GM13977 (cell line): ENCODE measurements at places on chromosomes 6 and 20.
A peak's percentile ranks its signal among the peaks of the same experiment; 100 is the strongest.

DNA sequence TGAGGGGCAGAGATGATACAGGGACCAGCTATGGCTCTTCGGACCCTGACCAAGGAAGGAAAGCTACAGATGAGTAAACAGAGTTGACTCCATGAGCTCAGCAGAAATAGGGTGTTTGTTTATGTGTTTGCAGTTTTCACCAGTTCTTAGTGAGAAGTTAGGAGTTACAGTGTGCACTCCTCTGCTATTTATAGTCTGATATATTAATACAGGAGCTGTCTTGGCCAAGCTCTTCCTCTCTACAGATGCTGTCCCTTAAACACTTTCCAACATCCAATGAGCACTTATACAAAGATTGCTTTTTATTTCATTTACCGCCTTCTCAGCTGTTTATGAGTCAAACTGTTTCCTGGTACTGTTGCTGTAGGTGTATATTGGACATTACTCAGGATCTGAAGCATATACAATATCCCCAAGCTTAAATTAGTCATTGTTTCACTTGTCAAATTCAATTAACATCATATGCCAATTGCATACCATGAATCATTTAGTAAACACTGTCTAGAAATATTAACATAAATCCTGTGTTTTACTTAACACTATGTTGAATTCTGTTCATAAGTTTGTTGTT, 618.0 kb downstream of the PRKN start:
- no peak for DNase-seq

DNA sequence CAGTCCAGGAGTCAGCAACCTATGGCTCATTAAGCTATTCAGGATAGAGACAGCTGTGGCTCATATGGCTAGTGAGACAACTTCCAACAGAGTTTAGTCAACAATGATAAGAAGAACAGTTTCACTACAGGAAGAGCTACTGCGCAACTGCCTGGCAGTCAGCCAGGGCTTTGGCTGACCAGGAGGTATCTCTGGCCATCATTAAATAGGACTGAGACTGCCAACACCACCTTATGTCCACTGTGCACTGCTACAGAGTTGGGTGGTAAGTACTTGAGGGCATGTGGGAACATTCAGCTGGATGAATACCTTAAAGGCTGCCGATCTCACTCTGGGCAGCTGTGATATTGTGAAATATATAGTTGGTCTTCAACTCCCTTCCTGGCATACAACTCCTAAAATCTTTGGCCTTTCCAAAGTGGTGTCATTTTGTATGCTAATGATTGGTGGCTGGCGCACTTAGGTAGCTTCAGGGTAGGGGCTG, 52.2 kb upstream of the FAM83C start:
- no peak for DNase-seq

- DNase-seq = no peak
Observed at GRCh38 chr6:136964398-136964797, 42.3 kb downstream of the SLC35D3 start.

DNA sequence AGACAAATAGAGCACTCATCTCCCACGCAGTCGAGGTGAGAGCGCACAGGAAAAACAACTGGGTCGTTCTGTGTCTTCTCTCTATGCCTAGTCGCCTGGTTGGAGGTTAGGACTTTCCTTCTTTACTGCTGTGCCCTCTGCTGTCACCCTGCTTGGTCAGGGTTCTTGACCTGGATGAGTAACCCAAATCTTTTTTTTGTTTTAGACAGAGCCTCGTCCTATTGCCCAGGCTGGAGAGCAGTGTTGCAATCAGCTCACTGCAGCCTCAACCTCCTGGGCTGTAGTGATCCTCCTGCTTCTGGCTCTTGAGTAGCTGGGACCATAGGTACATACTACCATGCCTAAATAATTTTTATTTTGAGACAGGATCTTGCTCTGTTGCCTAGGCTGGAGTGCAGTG, 24.5 kb downstream of the PRPF6 start:
- DNase-seq = no peak

GRCh38 chr6:6923605-6924004, 184.2 kb upstream of the RREB1 start:
- no peak for DNase-seq

DNA sequence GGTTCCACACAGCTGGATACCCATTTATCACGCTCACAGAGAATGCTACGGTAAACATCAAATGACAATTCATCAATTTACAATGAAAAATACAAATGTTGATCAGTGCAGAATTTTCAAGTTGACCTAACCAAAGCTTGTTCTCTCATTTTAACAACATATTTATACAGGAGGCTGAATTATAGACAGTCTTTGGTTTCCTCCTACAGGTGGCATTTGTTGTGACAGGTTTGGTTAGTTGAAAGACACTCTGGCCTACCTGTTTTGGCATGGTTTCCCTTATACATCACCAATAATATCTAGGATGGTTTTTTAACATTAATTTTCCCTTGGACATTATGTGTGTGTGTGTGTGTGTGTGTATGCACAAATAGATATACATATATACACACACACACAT, 642.5 kb upstream of the MMS22L start:
- no peak for DNase-seq

- peak; percentile 8 for DNase-seq
Observed at GRCh38 chr20:46361381-46361780, 45.0 kb downstream of the ELMO2 start.

DNA sequence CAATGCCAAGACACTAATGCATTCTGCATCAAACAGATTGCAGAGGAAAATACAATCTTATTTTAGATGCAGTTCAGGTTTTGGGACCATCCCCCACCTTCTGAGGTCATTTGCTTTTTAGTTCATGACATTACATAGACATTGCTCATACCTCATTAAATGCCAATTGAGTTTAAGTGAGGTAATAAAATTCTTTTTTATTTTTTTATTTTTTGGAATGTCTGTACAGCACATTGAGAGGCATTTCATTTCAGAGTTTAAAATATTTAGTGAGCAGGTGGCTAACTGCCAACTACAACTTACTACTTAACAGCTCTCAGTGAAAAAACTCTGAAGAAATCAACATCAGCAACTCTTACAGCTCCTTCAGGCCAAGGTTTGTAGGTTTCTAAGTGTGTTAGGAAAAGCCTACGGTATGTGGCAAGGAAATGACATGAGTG, 482.2 kb upstream of the RNF217 start:
- no peak for DNase-seq
